ENCODE measurements at places on chromosomes 4 and X.

DNA sequence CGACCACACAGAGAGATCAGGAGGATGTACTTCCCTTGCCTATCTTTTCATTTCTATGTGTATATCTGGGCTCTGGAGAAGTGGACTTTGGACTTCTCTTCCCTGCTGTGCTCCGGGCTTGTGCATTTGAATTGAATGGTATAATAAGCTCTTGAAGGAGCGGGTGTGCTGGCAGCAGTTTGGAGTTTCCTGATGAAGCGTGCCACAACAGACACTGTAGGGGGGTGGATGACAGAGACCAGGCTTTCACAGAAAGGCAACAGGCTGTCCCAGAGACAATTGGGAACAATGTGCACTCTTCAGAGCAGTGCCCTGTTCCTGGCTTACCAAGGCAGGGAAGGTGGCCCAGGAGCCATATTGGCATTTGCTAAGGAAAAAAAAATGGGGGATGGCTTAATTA is 170.1 kb downstream of the FRMPD4 start:
- no peak for DNase-seq

GRCh38 chr4:140581078-140581477 is 12.3 kb upstream of the UCP1 start:
- no peak for DNase-seq

- no peak for DNase-seq
Observed at GRCh38 chrX:15914486-15914885, 59.9 kb upstream of the AP1S2 start.

GRCh38 chr4:152659806-152660205 is 20.0 kb downstream of the TMEM154 start:
- DNase-seq, result no peak

DNA sequence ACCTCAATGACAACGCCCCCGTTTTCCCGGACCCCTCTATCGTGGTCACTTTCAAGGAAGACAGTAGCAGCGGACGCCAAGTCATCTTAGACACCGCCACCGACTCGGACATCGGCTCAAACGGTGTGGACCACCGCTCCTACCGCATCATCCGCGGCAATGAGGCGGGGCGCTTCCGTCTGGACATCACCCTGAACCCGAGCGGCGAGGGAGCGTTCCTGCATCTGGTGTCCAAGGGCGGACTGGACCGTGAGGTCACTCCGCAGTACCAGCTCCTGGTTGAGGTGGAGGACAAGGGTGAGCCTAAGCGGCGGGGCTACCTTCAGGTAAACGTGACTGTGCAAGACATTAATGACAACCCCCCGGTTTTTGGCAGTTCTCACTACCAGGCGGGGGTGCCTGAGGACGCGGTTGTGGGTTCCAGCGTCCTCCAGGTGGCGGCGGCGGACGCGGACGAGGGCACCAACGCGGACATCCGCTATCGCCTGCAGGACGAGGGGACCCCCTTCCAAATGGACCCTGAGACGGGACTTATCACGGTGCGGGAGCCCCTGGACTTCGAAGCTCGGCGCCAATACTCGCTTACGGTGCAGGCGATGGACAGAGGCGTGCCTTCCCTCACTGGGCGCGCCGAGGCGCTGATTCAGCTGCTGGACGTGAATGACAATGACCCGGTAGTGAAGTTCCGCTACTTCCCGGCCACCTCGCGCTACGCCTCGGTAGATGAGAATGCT is 2.2 kb downstream of the FAT4 start:
- DNase-seq, result peak; percentile 5

Measured in activated gamma-delta T cell (primary cell).